HS-27A (cell line): ENCODE measurements at places on chromosomes 11 and 22.

- no peak for DNase-seq
Measured at GRCh38 chr11:116712428-116712827, 60.4 kb downstream of the BUD13 start.

GRCh38 chr22:17672417-17672991 lies 33.9 kb downstream of the BCL2L13 start:
- DNase-seq = no peak

DNA sequence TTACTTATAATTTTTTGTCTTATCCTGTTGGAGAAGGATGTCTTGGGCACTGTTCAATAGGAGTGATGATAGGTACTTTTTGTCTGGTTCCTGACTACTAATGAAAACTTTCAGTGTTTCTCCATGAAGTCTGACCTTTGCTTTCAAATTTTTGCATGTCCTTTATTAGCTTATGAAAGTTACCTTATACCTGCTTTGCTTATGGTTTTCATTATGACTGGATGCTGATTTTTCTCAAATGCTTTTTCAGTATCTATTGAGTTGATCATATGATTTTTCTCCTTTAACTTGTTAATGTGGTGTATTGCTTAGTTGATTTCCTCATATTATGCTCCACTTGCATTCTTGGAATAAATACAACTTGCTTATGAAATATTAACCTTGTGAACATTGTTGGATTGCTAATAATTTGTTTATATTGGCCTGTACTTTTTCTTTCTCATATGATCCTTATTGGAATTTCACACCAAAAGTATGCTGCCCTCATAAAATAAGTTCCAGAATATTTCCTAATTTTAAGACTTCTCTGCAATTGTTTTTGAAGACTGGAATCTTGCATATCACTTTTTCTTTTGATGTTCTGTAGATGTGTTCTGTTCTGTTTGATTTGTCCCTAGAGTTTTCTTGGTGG lies 85.0 kb upstream of the SC5D start:
- no peak for DNase-seq

- no peak for DNase-seq
Measured at GRCh38 chr22:39946503-39947219, 13.5 kb upstream of the TMA7B start.

DNA sequence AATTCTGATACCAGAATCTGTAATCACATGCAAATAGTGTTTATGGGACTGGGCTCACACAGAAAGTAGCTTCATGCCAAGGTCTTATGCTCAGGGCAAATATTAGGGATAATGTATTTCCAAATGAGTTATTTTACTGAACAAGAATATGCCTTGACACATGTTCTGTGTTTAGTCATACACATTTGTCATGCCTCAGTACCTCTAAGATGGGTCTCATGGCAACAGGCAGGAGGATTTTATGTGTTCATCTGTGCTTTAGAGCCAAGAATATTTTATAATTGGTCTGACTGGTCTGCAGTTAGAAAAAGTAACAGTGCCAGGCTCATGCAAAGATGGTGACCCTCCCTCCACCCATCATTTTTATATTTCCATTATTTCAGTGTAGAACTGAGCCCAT lies 49.1 kb downstream of the JAM3 start:
- no peak for DNase-seq

DNA sequence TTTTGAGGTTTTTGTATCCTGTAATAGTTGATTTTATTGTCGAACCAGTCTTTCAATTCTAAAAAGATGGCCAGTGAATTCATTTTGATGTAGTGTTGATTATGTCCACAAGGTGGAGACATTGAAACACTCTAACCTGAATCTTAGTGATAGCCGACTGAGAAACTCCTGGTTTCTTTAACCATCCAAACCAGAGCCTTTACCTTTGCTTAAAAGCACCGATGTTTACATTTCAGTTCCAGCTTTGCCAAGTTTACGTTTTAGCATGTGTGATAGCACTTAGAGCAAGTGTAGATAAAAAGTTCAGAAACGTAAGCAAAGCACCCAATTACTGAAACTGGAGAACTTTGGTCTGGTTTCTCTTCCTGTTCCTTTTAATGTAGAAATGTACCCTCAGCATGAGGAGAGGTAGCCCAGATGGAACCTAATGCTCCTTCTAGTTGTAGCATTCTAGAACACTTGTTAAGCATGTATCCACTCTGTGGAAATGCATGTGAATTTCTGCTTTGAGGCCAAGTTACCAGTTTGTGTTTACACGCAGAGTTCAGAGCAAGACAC lies 208.6 kb downstream of the DBX1 start:
- no peak for DNase-seq
